ENCODE measurements at places on chromosomes 5 and 9. TPM values are rescaled to one million over a fixed set of nuclear protein-coding genes. Genes with fewer than 3 reads are reported as not detected.

GRCh38 chr9:76926324-76926741 lies 20.4 kb upstream of the PRUNE2 start:
- H3K27ac ChIP-seq = peak overlapping the region; percentile 90
- peaks cover 14% of the 10 kb centered on the region for H3K4me1 ChIP-seq
- H3K36me3 ChIP-seq = no peaks in the 10 kb centered on the region
- peak; percentile 40 for DNase-seq

GRCh38 chr9:89891221-89891590 lies 286.4 kb downstream of the GADD45G start:
- no peaks in the 10 kb centered on the region for H3K27me3 ChIP-seq
- peak overlapping the region; percentile 9 for H3K27ac ChIP-seq
- no peak overlapping the region for H3K4me3 ChIP-seq
- no peak for DNase-seq

Gene ANKRD55
- not detected for total RNA-seq

Gene SREK1
- 38.2 TPM for total RNA-seq

DNA sequence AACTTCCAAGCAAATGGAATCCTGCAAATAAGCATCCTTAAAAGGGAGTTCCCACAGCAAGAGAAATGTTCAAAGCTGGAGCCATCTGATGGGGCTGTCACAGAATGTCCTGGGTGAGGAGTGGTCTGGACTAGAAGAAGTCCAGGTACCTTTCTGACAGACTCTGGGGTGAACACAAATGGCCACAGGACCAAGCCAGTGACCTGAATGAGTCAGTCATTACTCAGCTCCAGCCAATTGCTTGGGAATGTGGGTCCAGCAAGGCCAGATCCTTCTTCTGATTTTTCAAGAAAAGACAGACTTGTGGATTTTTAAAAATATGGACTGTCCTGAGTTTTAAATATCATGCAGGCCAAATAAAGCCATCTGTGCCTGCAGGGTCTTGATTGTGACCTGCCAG lies 30.1 kb downstream of the GALNT10 start:
- no peak overlapping the region for H3K4me3 ChIP-seq
- no peaks in the 10 kb centered on the region for H3K27me3 ChIP-seq
- peaks cover 37% of the 10 kb centered on the region for H3K4me1 ChIP-seq
- DNase-seq = no peak
- no peaks in the 10 kb centered on the region for H3K36me3 ChIP-seq

DNA sequence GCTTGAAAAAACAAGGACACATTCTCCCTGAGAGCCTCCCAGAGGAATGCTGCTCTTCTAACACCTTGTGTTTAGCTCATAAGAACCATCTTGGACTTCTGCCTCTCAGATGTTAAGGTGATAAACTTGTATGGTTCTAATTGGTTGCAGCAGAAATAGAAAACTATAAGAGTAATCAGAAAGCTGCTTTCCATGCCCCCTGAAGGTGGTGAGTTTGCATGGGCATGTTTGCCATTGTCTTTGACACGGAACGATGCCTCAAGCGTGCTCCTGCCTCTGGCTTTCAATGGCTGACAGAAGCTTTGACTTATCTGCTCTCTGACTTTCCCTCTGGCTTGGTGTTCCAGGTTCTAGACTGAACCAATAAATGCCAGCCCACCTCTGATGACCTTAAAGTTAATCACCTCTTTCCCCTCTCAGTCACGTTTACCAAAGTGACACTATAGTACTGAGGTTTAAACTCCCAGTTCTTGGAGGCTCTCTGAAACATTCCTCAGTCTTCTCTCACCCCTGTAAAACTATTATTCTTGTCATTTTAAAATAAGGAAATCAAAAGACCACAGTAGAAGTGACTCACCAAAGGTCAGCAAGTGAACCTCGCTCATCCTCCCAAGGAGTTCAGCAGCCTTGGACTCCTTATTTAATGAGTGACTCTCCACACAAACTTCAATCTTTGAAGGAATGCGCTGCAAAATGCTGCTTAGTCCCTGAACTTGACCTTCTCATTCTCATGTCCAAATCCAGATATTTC lies 103.6 kb downstream of the PIK3R1 start:
- no peak for DNase-seq
- no peak overlapping the region for H3K4me3 ChIP-seq
- H3K27me3 ChIP-seq = no peaks in the 10 kb centered on the region
- H3K27ac ChIP-seq = no peak overlapping the region
- no peaks in the 10 kb centered on the region for H3K36me3 ChIP-seq

Gene KCNMB1
- 20.1 TPM for total RNA-seq

DNA sequence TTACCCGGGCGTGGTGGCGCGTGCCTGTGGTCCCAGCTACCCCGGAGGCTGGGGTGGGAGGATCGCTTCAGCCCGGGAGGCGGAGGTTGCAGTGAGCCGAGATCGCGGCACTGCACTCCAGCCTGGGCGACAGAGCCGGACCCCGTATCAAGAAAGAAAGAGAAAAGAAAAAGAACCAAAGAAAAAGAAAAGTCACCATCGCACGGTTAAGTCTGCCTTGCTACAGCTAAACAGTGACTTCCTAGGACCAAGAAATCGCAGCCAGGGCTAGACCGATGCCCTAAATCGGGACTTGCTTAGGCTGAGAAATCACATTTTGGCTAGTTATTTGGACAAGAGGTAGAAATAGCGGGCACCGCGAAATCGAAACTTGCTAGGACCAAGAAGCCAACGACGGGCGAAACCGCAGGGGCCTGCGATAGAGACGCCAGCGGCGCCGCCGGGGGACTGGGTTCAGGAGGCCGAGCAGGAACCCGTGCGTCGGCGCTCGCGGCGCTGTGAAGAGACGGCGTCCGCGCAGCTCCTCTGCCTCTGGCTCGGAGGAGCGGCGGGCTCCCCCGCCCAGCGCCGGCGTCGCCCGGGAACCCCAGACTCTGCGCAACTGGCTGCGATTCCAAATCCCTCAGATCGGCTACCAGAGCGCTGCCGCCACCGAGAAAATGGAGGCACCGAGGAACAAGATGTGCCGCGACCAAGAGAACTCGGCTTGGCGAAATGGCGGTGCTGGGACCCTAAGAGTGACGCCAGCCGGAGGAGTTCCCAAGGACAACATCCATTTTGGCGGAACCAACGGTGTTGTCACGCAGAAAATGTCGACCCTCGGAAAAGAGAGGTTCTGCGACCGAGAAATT lies 26.1 kb upstream of the ANXA2R start:
- peak overlapping the region; percentile 84 for H3K4me3 ChIP-seq
- peaks cover 6% of the 10 kb centered on the region for H3K36me3 ChIP-seq
- H3K27ac ChIP-seq = peak overlapping the region; percentile 95

- H3K4me3 ChIP-seq = no peak overlapping the region
- no peaks in the 10 kb centered on the region for H3K4me1 ChIP-seq
- H3K27ac ChIP-seq = no peak overlapping the region
- H3K27me3 ChIP-seq = no peaks in the 10 kb centered on the region
- no peak for DNase-seq
- peaks cover 64% of the 10 kb centered on the region for H3K36me3 ChIP-seq
Measured at GRCh38 chr9:131593091-131593820, 47.9 kb downstream of the PRRT1B start.

- H3K36me3 ChIP-seq = peaks cover 3% of the 10 kb centered on the region
- no peaks in the 10 kb centered on the region for H3K4me1 ChIP-seq
- H3K27me3 ChIP-seq = no peaks in the 10 kb centered on the region
- no peak overlapping the region for H3K27ac ChIP-seq
Measured at GRCh38 chr9:4196376-4196775, 103.5 kb downstream of the GLIS3 start.

DNA sequence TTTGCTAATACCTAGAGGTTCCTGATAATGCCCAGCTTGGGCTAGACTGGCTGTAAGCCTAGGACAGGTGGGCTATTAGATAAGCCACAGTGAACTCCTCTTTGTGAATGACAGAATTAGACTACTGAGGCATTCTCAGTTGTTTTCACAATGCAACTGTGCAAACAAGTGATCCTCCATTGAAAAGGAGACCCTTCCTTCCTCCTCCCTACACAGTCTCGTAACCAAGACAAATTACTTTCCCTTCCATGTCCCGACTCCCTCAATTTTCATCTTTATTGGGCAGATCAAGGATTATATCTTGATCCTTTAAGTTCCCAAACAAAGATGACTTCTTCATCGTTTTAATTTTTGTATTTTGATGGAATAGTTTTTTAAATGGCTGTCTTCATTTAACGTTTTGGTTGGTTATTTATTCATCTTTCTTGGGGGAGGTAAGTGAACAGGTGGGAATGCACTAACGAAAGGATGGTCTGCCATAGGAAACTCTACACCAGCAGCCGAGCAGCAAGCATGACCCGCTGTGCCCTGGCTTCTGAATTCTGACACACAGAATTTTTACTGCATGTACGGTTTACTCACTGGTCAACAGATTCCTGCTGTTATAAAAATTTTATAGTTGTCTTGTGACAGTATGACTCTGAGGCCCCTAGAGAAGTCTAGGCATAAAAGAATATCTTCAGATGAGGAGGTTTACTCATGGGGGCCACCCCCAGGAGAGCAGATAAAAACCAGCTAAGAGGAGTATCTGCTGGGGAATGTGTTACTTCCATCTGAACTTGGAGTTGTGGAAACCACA lies 137.5 kb upstream of the TUT7 start:
- no peaks in the 10 kb centered on the region for H3K27me3 ChIP-seq
- DNase-seq = no peak
- H3K27ac ChIP-seq = no peak overlapping the region
- no peaks in the 10 kb centered on the region for H3K4me1 ChIP-seq
- H3K36me3 ChIP-seq = no peaks in the 10 kb centered on the region

Gene GM2A
- 32.1 TPM for total RNA-seq

- no peaks in the 10 kb centered on the region for H3K27me3 ChIP-seq
- no peaks in the 10 kb centered on the region for H3K4me1 ChIP-seq
- no peaks in the 10 kb centered on the region for H3K36me3 ChIP-seq
- H3K27ac ChIP-seq = no peak overlapping the region
- DNase-seq = no peak
- no peak overlapping the region for H3K4me3 ChIP-seq
Measured at GRCh38 chr5:93748875-93749397, 7.5 kb upstream of the POU5F2 start.

DNA sequence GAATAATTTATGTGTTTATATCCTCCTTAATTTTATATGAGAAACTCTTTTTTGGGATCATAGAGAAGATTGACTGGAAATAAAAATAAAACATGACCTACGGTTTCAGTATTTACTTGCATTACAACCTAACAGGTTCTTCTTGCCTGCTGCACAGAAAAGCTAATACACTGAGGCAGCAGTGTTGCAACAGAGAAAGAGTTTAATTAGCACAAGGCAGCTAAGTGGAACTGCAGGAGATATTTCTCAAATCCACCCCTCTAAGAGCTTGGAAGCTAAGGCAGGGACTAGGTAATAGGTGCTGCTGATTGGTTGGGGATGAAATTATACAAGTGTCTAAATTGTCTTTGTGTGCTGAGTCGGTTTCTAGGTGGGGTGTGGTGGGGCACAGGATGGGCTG lies 380.9 kb downstream of the DIRAS2 start:
- H3K27ac ChIP-seq = no peak overlapping the region
- no peak for DNase-seq
- no peaks in the 10 kb centered on the region for H3K27me3 ChIP-seq

- H3K36me3 ChIP-seq = peaks cover 16% of the 10 kb centered on the region
- no peak overlapping the region for H3K4me3 ChIP-seq
- H3K27ac ChIP-seq = no peak overlapping the region
- no peak for DNase-seq
- H3K4me1 ChIP-seq = no peaks in the 10 kb centered on the region
Measured at GRCh38 chr9:107330420-107330819, 47.3 kb downstream of the RAD23B start.

DNA sequence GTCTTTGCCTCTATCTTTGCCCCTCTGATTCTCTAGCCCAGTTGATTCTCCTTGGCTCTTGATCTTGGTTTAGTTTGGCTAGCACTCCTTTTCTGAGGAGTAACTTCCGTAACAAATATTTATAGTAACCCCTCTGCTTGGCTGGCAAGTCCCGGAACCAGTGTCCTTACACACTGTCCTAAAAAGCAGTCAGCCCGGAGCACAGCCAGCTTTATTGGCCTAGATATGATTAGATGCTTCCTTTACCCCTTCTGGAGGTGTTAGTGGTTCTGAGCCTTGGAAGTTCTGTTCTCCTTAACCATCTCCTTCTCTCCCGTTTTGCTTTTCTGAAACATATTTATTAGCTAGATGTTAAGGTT lies 17.0 kb upstream of the MSMP start:
- no peak overlapping the region for H3K4me3 ChIP-seq
- peak overlapping the region; percentile 52 for H3K27ac ChIP-seq
- H3K27me3 ChIP-seq = no peaks in the 10 kb centered on the region
- DNase-seq = no peak
- peaks cover 25% of the 10 kb centered on the region for H3K4me1 ChIP-seq

Gene TSC1
- total RNA-seq = 65.4 TPM

Gene CSF1R
- 76.3 TPM for total RNA-seq

Gene OBP2B
- not detected for total RNA-seq

DNA sequence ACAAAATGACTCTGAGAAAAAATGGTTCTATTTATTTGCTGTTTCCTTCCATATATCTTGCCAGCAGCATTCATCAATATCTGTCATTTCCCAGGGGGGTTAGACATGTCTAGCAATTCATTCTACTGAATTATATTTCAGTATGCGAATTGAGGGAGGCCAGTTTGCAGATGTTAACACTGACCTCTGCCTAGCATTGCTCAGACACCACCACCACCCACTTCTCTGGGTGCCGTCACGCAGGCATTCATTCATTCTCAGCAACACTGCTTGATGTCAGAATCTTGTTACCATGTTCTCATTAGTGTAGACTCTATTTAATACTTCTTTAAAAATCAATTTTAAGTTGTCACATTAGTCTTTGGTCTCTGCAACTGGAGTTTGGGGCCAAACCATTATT lies 181.7 kb downstream of the MAST4 start:
- no peaks in the 10 kb centered on the region for H3K4me1 ChIP-seq
- H3K27ac ChIP-seq = no peak overlapping the region
- DNase-seq = no peak
- H3K4me3 ChIP-seq = no peak overlapping the region
- no peaks in the 10 kb centered on the region for H3K36me3 ChIP-seq

GRCh38 chr5:82698026-82698425 lies 379.2 kb downstream of the TMEM167A start:
- no peak overlapping the region for H3K4me3 ChIP-seq
- H3K27me3 ChIP-seq = no peaks in the 10 kb centered on the region
- peaks cover 15% of the 10 kb centered on the region for H3K4me1 ChIP-seq
- H3K36me3 ChIP-seq = no peaks in the 10 kb centered on the region
- no peak for DNase-seq

Gene NTMT1
- 16.9 TPM for total RNA-seq

Gene MARCHF3
- 34.1 TPM for total RNA-seq

All from thoracic aorta (tissue), 2 donors.